ENCODE measurements at places on chromosomes 16 and 17.

- DNase-seq, result no peak
Measured at GRCh38 chr16:19135896-19136438, 22.2 kb downstream of the ITPRIPL2 start.

DNA sequence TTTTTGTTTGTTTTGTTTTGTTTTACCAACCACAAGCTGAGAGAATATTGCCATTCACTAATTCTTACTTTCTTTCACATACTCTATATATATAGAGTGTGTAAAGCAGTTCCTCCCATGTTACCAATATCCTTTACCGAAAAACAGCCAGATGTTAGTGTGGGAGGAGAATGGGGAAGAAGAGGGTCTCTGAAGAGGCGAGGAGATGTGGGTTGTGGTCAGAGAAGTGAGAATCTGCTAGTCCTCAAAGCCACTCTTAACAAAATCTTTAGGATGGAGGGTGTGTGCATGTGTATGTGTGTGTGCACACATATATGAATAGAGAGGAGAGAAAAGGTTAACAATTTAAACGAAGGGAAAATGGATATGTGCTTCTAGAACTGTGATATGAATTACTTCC, 80.6 kb downstream of the TUBD1 start:
- DNase-seq, result no peak

GRCh38 chr17:3913531-3914311, 2.5 kb downstream of the P2RX1 start:
- DNase-seq, result peak; percentile 59

GRCh38 chr17:58338841-58339754, 10.5 kb upstream of the TSPOAP1 start:
- DNase-seq, result no peak

GRCh38 chr17:54920819-54921218, 20.2 kb downstream of the TOM1L1 start:
- no peak for DNase-seq

- DNase-seq, result no peak
Measured at GRCh38 chr17:57861000-57861789, 11.4 kb upstream of the MRPS23 start.

DNA sequence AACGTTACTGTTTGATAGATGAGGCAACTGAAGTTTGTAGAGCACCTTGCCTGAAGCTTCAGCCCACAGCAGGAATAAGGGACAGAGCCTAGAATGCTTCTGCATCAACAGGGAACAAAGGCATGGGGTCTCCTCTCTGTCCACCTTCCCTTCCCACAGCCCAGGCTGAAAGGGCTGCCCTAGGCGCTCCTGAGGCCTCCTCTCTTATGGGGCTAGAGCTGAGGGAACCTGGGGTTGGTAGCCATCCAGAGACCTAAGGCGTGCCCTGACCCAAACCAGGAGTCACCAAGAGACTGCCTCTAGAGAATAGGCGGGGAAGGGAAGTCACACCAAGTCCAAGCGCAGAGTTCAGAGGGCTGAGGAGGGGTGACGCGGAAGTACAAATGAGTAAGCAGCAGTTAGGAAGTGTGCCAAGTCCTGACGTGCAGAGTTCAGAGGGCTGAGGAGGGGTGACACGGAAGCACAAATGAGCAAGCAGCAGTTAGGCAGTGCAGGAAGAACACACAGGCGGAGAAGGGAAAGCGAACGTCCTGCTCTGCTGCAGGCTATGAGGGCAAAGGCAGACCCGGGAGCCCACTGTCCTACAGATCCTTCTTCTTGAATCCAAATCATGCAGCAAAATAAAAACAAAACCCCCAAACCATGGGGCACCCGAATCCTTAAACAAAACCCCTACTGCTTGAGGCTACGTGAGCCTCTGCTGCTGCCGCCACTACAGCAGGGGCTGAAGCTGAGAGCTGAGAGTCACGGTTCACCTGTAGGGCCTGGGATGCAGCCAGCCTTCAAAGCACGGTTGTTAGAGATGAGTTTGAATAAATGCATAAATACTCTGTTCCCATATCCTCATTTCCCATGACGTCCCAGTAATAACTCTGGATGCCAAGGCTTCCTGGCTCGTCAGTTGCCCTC, 2.7 kb upstream of the SPG7 start:
- DNase-seq, result peak; percentile 75

DNA sequence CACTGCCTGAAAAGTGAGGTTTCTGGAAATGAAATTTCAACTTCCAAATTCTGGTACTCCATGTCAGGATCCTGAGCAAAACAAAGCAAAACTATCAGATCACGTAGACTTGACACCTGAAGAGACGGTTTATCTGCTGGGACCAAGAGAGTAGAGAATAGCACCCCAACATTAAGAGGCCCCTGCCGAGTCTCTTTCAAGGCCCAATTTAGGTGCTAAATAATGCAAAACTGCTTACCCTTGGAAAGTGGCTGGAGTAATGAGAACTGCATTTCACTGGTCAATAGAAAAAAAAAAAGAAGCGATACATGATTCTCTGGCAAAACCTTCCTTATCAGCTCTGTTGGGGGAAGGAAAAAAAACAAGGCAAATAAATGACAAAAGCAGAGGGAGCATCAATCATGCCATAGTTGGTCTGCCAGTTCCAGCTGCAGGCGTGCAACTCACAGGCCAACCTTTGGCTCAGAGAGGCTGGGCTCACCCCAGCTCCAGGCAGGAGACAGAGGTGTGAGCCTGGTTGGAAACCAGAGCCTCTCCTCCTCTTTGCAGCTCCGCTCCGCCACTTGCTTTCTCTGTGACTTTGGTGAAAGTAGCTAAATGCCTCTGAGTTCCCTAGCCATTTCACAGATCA, 595.2 kb downstream of the TOX3 start:
- DNase-seq, result no peak

DNA sequence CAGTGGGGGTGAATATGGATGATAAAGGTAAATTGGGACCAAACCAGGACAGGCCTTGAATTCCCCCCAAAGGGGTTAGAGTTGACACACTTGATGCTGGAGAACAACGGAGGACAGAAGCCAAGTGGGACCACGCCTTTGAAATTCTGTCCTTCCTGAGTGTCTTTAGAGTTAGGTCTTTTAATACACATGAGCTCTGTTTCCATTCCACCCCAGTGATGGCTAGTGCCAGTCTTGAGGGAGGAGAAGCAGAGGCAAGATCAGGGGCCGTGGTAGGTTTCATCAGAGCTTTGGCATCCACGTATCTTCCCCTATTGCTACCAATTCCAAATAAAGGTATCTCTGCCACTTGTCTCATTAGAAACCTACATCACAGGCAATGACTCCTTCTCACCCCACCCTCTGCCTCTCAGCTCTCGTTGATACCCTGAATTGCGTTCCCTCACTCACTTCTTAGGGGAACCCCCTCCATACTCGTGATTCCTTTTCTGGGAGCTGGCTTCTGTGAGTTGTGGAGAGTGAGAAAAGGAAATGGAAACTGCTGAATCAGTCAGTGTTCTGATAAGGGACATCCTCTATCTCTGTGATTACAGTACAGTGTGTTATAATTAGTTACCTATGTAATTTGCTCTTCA, 2.4 kb upstream of the CCL3L1 start:
- DNase-seq, result no peak

DNA sequence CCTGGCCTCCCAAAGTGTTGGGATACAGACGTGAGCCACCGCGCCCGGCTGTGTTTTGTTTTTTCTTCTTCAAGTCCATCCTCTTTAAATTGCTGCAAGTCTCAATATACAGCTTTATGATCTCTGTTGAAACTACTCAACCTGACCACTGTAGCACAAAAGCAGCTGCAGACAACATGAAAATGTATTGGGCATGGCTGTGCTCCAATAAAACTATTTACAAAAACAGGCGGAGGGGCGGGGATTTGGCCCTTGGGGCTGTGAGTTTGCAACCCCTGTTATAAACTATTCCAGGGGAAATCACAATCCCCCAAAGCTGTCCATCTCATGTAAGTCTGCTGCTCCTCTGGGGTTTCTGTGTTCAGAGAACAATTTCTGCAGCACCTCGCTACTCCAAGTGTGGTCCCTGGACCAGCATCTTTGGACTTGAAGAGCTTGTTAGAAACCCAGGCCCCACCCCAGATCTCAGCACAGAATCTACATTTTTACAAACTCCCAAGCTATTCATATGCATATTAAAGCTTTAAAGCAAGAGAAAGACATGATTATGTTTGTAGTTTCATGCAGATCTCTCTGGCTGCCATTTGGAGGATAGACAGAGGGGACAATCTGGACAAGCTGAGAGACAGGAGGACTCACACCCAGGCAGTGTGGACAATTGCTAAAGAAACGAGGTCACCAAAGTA, 33.6 kb downstream of the TEKT5 start:
- DNase-seq, result no peak

Measured in activated naive CD8-positive, alpha-beta T cell treated with anti-CD3 and anti-CD28 coated beads, Interleukin-2, amount 50 U/mL, for 16 hours (primary cell).